Left lung (tissue), 14 donors: ENCODE measurements at places on chromosomes 4 and X. TPM values are rescaled to one million over a fixed set of nuclear protein-coding genes. Genes with fewer than 3 reads are reported as not detected.

The NEIL3 gene
- 2.7 TPM for total RNA-seq

The FAM193A gene
- total RNA-seq = 22.3 TPM

The DHRSX gene
- 31.5 TPM for total RNA-seq

The ATP10D gene
- 45.9 TPM for total RNA-seq

The FATE1 gene
- not detected for total RNA-seq

The CHRNA9 gene
- total RNA-seq = not detected

The HOPX gene
- 291 TPM for total RNA-seq

The XK gene
- 2.9 TPM for total RNA-seq

The NWD2 gene
- not detected for total RNA-seq

The BST1 gene
- total RNA-seq = 9.0 TPM

The SSX3 gene
- not detected for total RNA-seq

The NAP1L2 gene
- total RNA-seq = 2.5 TPM

The ZNF630 gene
- 3.0 TPM for total RNA-seq

The GAGE12F gene
- total RNA-seq = not detected

The BMP3 gene
- 10.5 TPM for total RNA-seq

The HMX1 gene
- total RNA-seq = not detected

The PARM1 gene
- total RNA-seq = 140 TPM

The PRDM8 gene
- total RNA-seq = 0.52 TPM

The KCTD8 gene
- total RNA-seq = not detected

The CXCL6 gene
- total RNA-seq = 0.15 TPM

The SLC9B1 gene
- total RNA-seq = 0.52 TPM

The EPGN gene
- not detected for total RNA-seq

The APOO gene
- total RNA-seq = 23.1 TPM

The SLAIN2 gene
- total RNA-seq = 87.0 TPM

The AREG gene
- total RNA-seq = 130 TPM

The FABP2 gene
- total RNA-seq = not detected

The UGT2B15 gene
- not detected for total RNA-seq

The MAMLD1 gene
- total RNA-seq = 3.6 TPM

The DCAF12L1 gene
- total RNA-seq = not detected

The ARR3 gene
- not detected for total RNA-seq

The TRO gene
- total RNA-seq = 4.2 TPM

The LEF1 gene
- 4.1 TPM for total RNA-seq

The F8A1 gene
- total RNA-seq = 25.7 TPM

The PLP1 gene
- 0.08 TPM for total RNA-seq

The SPP1 gene
- 55.5 TPM for total RNA-seq

The SCRG1 gene
- 0.79 TPM for total RNA-seq

The SPANXN4 gene
- not detected for total RNA-seq

The TBX22 gene
- not detected for total RNA-seq

The ENOPH1 gene
- total RNA-seq = 34.0 TPM

The FAM13A gene
- total RNA-seq = 22.2 TPM

The NKX3-2 gene
- not detected for total RNA-seq

The SPANXB1 gene
- total RNA-seq = not detected

The VCX3A gene
- total RNA-seq = not detected

The PTTG2 gene
- total RNA-seq = 0.58 TPM

The PABPC5 gene
- total RNA-seq = 2.1 TPM

The SLBP gene
- 42.8 TPM for total RNA-seq

The S100P gene
- 5.9 TPM for total RNA-seq

The WDFY3 gene
- total RNA-seq = 137 TPM

The GPR143 gene
- 1.1 TPM for total RNA-seq
